Smooth muscle cell of the pulmonary artery (primary cell): ENCODE measurements at places on chromosomes 1 and 21. TPM values are rescaled to one million over a fixed set of nuclear protein-coding genes. Genes with fewer than 3 reads are reported as not detected.

Gene PRAMEF12
- total RNA-seq = not detected in 2 replicates

Gene KPRP
- not detected in 2 replicates for total RNA-seq

Gene HTR6
- total RNA-seq = 0.07 TPM in 1 of 2 replicates, not detected in the other

Gene PTCH2
- total RNA-seq = 0.26 and 0.33 TPM in 2 replicates

Gene GDAP2
- 26.6 and 29.3 TPM in 2 replicates for total RNA-seq

Gene NLRP3
- total RNA-seq = 0.33 TPM in 2 replicates

Gene XCL1
- total RNA-seq = not detected in 2 replicates

Gene IPO13
- total RNA-seq = 24.6 and 30.7 TPM in 2 replicates

Gene HMGCS2
- not detected in 2 replicates for total RNA-seq

Gene WNT3A
- total RNA-seq = not detected in 2 replicates

Gene SPATA46
- not detected in 2 replicates for total RNA-seq

Gene OPRD1
- under 0.01 and 0.13 TPM in 2 replicates for total RNA-seq

Gene VWA5B1
- total RNA-seq = not detected in 2 replicates

Gene AKR7A3
- total RNA-seq = 0.33 and 0.59 TPM in 2 replicates

Gene NUP210L
- total RNA-seq = 0.07 and 0.23 TPM in 2 replicates

Gene OR2T33
- total RNA-seq = not detected in 2 replicates
